Activated CD4-positive, alpha-beta T cell treated with anti-CD3 and anti-CD28 coated beads for 4 hours (primary cell): ENCODE measurements at places on chromosomes 2 and 18.

DNA sequence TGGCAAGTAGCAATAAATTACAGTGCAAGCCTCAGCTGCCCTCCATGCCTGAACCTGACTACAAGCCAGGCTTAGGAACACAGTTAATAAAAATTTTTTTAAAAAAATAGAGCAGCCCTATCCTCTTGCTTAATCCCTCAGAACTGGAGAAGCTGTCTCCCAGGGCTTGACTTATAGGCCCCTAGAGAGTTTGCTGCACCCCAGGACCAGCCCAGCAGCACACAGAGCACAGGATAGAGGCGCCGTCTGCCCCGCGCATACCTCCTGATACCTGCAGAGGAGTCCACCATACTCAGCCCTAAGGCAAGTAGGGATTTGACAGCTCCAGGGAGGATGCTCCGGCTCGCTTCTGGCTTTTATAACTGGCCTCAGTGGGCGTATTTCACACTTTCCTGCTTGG, 548.6 kb upstream of the RAB6C start:
- DNase-seq = no peak

DNA sequence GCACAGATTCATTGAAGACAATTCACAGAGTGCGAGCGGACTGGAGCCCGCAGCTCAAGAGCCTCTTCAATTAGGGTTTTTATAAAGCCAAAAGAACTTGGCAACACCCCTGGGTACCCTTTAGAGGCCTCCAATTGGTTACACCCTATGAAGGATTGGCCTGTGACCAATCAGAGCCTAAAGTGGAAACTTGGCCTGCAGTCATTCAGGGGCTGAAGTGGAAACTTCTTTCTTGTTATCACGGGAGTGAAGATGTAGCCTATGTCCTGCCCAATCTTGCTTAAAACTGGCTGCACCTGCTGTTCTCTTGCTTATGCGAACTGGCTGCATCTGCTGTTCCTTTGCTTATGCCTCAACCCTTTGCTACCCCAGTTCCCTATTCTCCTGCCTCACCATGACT, 1.8 kb upstream of the HJURP start:
- DNase-seq = no peak

DNA sequence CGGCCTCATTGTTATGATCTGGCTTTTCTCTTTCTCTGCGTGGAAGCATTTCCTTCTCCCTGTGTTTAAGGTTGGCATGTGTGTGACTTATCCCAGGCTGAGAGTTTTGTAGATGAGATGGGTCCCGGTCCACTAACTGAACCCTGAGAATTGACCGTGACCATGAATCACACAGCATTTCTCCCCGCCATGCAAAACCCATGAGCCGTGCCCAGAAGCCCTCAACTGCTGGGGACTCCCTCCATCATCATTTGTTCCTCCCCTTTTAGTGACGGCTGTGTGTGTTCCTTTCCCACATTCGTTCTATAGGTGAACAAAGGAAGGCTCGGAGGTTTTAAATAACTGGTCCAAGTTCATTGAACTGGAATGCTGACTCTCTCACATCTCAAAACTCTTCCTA, 30.1 kb upstream of the TXNDC2 start:
- no peak for DNase-seq

GRCh38 chr2:227198866-227199265, 34.4 kb downstream of the COL4A3 start:
- DNase-seq = no peak

DNA sequence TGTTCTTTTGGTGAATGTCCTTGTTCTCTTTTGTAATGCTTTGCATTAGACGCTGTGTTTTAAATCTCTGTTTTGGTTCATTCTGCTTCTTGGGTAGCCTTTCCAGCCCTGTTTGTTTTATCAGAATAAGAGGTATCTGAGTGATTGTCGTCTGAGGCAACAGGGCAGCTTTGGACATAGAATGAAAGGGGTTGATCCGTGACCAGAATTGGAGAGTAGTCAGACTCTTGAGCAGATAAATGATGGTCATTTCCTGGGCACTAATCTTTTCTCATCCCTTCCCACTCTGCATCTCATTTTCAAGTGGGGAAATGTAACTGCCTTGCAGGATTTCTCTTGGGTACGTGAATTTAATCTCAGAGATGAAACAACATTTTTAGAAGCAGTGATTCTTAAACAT, 61.4 kb downstream of the TAF4B start:
- no peak for DNase-seq

- no peak for DNase-seq
These were observed 365.8 kb upstream of the RND3 start for GRCh38 chr2:150853263-150853662.

DNA sequence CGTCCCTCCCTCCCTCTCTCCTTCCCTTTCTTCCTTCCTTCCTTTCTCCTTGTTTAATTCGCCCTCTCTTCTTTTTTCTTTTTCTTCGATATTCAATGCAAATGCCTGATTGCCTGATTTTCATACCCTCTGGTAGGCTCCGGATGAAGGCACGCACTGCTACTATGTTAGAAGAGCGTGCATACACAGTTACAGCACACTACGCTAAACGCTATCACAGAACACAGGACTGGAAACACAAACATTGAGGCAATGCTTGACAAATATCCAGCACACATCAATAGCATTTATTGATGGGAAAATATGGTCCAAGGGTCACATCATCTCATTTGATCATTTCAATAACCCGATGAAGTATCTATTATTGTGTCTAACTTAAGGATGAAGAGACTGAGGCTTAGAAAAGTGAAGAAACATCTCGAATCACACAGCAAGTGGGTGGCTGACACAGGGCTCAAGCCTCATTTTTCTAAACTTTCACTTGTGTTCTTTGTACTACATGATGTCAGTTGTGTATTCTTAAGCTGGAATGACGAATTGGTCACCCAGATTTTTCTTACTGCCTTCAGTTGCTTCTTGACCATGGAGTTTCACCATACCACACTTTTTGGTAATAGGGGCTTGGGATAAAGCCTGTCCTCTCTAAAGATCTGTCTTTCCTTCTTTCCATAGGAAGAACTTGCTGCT, 101.8 kb downstream of the TRIB2 start:
- DNase-seq = no peak

DNA sequence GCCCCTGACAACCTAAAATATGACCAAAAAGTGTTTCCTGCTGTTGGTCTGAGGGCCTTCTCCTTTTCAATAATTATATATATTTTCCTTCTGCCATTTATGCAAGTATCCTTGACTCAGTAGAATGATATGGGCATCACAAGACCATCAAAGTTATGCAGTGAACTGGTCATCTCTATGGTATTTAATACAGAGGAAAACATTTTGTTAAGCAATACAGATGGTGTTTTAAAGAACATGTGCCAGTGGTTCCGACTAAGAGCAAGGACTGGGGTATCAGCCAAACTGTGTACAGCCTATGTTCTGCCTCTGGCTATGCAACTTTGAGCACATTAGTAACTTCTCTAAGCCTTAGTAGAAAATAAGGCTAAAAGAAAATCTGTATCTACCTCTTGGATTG, 179.0 kb downstream of the TRABD2A start:
- DNase-seq = no peak

DNA sequence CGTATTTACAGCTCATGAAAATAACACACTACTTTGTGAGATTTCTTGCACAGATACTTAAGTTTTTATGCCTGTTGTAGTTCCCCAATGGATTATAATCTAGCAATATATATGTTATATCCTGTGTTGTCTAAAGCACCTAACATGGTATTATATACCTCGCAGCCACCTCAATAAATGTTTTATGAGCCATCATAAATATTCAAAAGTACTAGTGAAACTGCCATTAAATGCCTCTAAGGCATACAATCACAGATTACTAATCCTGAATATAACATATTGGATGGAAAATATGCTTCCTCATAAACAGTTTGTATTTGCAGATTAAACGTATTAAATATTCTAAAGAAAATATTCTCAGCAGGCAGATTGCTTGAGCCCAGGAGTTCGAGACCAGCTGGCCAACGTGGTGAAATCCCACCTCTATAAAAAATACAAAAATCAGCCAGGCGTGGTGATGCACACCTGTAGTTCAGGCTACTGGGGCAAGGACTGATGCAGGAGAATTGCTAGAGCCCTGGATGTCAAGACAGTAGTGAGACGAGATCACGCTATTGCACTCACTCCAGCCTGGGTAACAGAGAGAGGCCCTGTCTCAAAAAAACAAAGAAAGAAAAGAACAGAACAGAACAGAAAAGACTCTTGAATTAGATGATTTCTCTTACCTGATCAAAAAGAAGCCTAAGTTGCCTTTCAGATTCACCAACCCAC, 64.1 kb downstream of the ATAD2B start:
- no peak for DNase-seq

- DNase-seq = no peak
These were observed 45.8 kb downstream of the WDR7 start for GRCh38 chr18:56696966-56697365.

GRCh38 chr18:36034299-36034895, 33.0 kb downstream of the RPRD1A start:
- no peak for DNase-seq

DNA sequence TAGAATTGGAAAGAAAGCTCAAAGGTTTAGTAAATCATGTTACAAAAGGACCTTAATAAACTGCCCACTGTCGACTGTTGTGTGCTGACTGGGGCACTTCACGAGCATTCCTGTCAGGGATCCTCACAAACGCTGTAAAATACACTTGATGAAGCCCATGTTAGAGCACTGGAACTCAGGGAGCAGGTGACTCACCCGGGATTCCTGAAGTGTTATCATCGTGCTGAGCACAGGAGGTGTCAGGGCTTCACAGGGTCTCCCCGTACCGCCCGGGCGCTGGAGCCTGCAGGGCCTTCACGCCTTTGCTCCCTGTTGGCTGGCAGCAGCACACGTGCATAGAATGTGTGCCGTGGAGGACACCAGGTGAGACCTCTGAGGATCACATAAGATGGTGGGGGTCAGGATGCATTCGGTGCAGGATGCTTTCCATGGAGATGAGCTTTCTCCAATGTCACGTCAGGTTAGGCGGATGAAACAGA, 187.3 kb downstream of the SNTG2 start:
- no peak for DNase-seq

- no peak for DNase-seq
These were observed 338.0 kb downstream of the BCL11A start for GRCh38 chr2:60215386-60215901.

GRCh38 chr2:1476617-1477195, 63.4 kb downstream of the TPO start:
- DNase-seq = no peak

GRCh38 chr2:215787565-215788178, 225.7 kb downstream of the MREG start:
- no peak for DNase-seq

GRCh38 chr18:48133671-48134251, 203.3 kb upstream of the SMAD2 start:
- DNase-seq = no peak

DNA sequence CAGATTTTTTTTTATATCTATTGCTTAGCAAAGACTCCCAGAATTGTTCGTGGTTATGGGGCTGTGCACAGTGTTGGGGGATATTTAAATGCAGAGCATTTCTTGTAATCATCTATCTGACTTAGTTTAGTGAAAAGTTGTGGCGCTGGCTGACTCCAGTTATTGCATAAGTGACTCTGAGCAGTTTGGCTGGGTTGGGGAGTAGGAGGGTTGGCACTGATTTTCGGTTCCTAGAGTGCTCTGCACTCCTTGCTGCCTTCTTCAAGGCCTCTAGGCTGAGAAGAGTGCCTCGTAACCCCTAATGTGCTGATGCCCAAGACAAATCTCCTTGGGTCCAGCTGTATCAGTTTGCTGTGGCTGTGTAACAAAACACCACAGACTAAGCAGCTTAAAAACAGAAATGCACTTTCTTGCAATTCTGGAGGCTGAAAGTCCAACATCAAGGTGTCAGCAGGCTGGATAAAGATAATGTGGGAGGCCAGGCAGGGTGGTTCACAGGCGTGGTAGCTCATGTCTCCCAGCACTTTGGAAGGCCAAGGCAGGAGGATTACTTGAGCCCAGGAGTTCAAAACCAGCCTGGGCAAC, 6.5 kb upstream of the IMPA2 start:
- no peak for DNase-seq

GRCh38 chr18:63192885-63193349, 126.7 kb downstream of the BCL2 start:
- DNase-seq = no peak

DNA sequence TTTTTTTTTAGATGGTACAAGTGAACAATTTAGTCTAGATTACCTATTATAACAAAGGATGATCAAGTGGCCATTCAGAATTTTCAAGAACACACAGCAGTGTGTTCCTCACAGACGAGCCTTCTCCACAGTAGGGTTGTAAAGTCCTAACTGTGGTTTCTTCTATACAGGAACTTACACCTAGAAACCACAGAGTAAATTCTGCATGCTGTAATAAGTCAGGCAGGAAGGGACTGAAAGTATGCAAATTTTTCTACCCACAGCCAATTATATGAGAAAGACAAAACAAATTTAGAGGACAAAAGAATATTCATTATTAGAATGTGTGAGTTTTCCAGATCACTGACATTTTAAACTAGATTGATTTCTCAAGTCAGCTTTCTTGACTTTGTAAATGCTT, 99.5 kb downstream of the RBMS1 start:
- DNase-seq = no peak

DNA sequence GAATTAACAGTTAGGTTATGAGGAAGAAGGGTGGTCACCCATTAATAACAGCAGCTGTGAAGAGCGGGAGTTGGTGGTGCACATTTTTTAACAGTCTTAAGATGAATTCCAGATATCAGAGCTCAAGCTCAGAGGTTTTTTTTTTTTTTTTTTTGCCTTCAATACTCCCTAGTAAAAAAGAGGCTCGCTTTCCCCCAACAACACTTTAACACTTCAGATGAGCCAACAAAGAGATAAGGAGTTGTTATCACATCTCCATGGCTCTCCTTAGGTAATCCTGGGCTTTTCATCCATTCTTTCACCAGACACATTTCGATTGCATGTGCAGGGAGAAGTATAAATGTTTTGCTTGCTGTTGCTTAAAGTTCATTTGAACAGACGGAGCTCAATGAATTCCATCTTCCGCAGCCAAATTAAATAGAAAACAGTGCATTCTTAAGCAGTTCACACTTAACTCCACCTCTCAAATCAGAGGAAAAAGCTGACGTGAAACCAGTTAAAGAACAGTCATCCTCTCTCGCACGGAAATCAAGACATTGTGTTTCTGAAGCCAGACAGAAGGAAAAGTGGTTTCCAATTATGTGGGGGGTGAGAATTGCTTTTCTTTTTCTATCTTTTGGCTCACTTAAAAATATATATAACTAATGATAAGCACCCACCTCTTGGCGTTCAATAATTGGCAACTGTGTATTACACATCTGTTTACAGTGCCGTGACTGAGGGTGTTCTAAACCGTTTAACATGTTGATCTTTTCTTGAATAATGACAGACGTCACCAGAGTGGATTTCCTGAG, 118.2 kb downstream of the ZNF521 start:
- DNase-seq = no peak

DNA sequence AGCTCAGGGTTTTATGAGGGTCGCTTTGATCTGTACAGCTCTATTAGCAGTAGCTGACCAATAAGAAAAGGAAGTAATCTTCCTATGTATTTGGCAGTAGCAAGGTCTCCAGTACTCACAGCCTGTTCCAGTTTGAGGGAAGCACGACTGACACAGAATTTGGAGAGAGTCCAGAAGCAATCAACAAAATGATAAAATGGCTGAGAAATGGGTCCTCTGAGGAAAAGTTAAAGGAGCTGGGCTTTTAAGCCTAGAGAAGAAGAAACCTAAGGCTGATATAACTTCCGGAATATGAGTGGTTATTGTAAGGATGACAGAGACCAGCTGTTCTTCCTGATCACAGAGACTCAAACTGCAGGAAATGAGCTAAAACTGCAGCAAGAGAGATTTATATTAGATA, 382.8 kb downstream of the GPD2 start:
- DNase-seq = no peak

- no peak for DNase-seq
These were observed 103.7 kb upstream of the DNMT3A start for GRCh38 chr2:25445464-25445863.
